ENCODE measurements at places on chromosomes 4 and X.

DNA sequence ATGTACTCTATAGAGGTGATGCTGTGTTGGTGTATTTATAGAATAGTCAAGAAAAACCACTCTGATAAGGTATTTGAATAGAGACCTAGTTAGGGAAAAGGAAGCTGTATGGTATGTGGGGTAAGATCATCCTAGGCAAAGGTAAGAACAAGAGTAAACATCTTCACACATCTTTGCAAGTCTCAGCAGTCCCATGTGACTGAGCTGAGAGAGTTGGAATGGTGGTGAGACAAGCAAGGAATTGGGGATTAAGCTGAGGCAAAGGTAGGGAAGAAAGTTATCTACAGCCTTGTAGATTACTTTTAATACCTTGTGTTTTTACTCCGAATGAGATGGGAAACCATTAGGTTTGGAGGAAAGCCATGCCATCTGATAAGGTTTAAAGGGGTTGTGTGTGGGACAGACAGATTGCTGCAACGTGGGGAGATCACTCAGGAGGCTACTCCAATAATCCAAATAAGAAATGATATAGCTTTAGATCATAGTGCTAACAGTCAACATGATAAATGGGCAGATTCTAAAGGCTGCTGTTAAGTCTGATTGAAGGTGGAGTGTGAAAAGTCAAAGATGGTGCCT, 31.7 kb upstream of the MANBA start:
- no peak for DNase-seq

DNA sequence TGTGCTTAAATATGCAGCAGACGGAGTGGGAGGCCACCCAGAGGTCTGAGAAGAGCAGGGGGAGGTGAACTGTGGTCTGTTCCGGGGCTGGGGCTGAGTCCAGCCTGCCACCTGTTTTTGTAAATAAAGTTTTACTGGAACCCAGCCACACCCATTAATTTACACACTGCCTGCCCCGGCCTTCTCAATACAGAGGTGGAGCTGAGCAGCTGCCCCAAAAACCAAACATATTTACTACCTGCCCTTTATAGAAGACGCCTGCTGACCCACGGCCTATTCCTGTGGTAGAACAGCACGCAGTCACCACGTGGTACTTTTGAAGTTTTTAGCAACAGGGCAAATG, 45.9 kb downstream of the FGFRL1 start:
- no peak for DNase-seq

DNA sequence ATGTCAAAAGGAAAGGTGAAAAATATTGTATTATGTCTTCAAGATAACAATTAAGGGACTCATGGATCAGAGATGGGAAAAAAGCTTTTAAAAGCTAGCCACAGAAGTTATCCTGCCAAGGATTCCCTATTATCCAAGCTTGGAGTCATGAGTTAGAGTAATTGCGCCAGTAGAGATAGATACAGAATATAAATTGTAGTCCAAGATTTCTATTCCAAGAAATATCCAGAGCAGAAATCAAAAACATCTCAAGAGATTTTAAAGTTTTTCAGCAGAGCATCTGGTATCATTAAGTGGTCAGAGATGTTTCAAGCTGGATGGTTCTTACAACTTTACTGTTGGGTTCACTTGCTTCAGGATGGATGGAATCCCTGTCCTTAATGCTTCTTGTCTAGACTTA, 186.7 kb downstream of the PCDH18 start:
- DNase-seq = no peak

DNA sequence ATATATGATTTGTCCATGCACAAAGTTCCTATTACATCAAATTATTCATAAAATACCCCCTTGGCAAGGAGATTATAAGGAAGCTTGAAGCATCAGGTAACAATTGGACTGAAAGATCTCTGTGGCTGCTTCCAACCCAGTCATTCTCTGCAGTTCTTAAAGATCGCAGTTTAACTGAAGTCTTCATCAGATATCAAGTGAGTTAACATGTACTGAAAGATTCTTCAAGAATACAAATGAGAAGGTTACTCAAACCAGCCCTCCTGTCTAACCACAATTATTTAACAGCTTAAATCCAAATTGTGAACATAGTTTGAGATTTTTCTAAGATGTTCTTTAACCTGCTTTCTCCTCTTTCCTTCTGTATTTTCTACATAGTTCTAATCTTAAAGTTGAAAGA, 56.1 kb downstream of the SLC10A7 start:
- no peak for DNase-seq

DNA sequence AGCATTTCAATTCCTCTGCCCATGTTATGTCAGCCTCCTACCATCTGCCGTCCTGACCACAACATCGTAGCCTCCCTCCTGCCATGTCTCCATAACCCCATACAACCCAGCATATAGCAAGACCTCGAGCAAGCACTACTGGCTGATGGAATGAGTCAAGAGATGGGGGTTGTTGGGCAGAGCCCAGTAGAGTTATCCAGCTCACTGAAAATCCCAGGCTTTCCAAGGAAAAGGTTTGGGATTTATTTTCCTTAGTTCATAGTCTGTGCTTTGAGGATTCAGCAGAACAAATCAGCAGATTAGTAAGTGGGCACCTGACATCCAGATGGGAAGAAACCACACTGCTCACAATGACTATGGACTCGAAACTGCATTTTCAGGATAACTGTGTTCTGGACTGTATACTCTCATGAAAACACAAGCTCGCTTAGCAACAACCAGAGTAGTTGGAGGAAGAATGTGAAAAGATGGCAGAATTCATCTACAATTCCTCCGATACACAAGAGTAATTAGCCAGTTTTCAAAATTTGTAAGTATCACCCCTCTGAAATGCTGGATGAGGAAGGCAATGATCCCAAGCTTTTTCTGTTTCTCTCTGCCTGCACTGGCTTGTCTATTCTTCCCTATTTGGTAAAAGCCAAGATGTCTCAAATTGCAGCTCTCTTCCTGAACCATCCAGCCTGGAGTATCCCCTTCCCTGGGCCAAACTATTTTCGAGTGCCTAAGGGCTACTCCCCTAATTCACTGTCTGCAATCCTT, 186.2 kb upstream of the TBL1X start:
- no peak for DNase-seq

- no peak for DNase-seq
Observed at GRCh38 chr4:107845681-107846080, 20.9 kb downstream of the SGMS2 start.
